ENCODE measurements at places on chromosomes 2 and 18.

DNA sequence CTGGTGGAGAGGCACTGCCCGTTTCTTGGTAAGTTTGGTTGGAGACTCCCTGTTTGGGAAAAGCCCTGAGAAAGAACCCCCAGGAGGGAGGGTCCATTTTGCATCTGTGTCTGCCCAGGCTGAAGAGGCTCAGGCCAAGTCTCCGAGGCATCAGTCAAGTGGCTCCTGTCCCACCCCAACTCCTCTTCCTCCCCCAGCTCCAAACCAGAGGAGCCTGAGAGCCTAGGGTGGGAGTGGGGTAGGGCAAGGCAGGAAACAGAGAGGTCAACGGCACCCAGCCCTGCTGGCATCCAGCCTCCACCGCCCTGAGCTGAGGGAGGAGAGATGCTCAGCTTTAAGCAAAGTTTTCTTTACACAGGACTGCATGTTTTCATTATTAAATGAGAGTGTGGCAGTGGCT is 38.2 kb downstream of the CYP27C1 start:
- no peak for DNase-seq

- no peak for DNase-seq
Measured at GRCh38 chr2:43024515-43025011, 201.8 kb downstream of the ZFP36L2 start.

- no peak for DNase-seq
Measured at GRCh38 chr2:11103984-11104793, 51.1 kb upstream of the SLC66A3 start.

GRCh38 chr2:67702284-67702683 is 305.2 kb downstream of the ETAA1 start:
- DNase-seq = no peak

- no peak for DNase-seq
Measured at GRCh38 chr2:15988733-15989132, 48.4 kb downstream of the MYCN start.

DNA sequence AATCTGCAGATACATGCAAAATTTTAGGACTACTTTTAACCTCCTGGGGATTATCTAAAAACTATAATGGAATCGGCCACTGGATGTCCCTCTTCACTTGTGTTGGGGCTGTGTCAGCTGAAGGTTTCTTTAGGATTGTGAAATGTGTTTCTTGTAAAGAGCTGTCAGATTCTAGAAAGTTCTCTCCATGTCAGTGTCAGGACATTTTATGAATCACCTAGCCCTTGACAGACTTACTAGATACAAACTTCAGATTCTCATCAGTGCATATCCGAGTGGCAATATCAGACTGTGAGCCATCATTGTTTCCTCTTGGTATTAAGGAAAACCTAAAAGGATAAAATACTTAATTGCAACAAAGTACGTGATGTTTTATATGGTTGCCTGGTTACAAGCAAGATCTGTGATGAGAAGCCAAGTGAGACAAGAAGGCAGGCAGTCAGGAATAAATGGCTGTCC is 107.3 kb downstream of the CPS1 start:
- DNase-seq = no peak

DNA sequence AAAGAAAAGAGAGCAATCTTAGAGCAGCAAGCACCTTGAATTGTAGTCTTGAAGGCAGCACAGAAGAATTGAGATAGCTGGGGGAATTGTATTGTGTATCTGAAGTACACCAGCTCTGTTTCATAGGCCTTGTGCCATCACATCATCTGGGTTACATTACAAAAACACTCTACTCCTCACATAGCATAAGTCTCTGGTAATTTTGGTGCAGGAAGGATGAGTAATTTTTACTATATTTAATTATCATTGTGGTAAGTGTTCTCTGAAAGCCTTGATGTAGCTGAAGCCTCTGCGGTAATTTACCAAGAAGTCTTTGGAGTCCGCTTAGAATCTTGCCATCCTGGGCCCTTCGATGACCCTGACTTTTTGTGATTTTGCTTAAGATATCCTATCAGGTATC is 291.1 kb downstream of the ARHGAP15 start:
- no peak for DNase-seq

DNA sequence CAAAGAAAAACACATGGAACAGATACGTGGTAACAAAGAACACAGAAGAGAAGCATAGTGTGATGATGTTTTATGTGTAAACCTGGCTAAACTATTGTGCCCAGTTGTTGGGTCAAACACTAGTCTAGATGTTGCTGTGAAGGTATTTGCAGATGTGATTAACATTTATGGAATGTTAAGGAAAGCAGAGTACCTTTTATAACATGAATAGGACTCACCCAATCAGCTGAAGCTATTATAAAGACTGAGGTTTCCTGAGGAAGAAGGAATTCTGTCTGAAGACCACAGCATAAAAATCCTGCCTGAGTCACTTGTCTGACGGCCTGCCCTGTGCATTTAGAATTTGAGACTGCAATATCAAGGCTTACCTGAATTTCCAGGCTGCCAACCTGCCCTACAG is 253.1 kb downstream of the DYM start:
- DNase-seq = no peak

DNA sequence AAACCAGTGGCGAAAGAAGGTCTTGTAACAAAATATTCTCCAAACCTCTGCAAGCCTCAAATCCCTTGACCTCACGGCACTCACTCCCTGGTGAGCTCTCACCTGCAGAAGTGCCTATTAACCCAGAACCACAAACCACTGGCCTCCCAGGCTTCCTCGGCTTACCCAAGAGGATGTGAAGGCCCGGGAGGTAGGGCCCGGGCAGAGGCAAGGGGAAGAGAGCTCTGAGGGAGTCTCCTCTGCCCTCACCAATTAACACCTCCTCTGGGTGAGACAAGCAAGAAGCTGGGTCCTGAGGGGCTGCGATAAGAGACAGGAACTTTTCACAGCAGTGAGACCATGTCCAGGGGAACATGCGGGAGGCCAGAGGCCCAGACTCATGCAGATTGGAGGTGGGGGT is 53.7 kb downstream of the EMX1 start:
- no peak for DNase-seq

DNA sequence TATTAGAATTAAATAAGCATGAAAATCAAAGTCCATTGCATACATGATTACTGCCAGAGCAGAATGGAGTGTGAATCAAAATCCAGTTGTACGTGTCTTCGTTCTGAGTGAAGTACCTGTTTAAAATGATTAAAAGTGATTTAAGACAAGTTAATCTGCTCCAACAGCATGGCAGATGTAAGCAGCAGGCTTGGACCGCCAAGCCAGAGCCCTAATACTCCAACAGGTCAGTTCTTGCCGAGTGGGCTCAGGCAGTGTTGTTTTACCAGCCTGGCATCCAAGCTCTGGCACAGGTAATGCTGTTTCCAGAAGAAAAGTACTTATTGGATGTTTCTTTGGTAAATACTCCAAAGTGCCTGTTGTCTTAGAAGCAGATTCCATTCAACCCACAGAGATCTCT is 171.4 kb upstream of the EPAS1 start:
- no peak for DNase-seq

- DNase-seq = no peak
Measured at GRCh38 chr2:30769481-30769780, 37.8 kb downstream of the CAPN13 start.

GRCh38 chr2:207692206-207693065 is 19.0 kb upstream of the CCNYL1 start:
- no peak for DNase-seq

DNA sequence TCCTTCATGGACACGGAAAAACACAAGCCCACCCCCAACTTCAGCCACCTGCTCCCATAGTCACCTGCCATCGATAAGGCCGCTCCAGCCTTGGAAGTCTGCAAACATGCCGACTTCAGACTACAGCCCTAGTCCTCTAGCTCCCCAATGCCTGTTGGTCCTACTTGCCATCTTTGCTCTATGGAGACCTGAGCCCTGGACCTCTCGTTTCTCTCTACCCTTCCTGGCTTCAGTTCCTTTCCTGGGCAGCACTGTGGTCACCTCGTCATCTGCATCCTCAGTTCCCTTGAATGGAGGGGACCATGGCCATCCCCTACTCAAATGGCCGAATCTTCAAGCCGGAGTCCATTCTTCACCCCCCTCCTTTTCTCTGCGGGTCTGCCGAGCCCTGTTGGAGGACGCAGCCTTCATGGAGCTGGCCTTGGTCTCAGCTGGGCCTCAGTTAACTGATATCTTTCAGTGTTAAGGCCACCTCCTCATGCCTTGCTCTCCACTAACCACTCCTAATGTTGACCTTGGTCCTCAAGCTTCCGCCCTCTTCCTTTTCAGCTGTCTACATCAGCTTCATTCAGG is 47.7 kb upstream of the GBX2 start:
- DNase-seq = no peak

DNA sequence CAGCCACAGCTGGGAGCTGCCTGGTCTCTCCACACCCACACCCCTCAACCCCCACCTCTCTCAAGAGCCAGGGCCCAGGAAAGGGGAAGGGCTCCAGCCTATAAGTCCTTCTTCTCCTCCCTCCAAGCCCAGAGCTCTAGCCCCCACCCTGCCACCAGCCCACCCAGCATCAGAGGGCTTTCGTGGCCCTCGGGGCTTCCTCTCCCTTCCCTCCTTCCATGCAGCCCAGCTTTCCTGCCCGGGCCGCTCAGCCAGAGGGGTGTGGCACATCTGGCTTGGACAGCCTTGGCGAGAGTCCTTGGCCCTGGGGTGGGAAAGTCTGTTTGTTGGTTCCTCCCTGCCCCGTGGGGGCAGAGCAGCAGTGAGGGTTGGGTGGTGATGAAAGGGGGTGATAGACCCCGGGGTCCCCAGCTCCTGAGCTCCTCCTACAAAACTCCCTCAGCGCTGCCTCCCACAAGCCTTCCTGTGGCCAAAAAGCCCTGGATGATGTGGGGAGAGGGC is 7.0 kb downstream of the TNS1 start:
- DNase-seq = no peak

- no peak for DNase-seq
Measured at GRCh38 chr2:185417111-185417510, 321.5 kb upstream of the FSIP2 start.

DNA sequence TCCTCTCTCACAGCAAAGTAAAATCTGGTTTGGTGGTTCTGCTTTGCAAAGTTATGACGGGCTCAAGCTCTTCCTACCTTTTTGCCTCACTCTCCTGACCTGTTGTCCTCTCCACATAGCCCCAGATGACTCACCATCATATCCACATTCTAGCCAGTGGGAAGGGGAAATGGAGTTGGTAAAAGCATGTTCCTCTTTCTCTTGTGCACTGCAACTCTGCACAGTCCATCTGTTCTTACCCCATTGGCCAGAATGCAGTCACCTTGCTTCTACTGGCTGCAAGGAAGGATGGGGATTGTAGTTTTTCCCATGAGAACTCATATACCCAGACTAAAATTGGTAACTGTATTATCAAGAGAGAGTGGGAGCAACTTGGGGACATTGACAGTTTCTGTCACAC is 50.4 kb upstream of the SMIM21 start:
- no peak for DNase-seq

GRCh38 chr18:36471393-36471792 is 173.9 kb downstream of the FHOD3 start:
- DNase-seq = no peak

DNA sequence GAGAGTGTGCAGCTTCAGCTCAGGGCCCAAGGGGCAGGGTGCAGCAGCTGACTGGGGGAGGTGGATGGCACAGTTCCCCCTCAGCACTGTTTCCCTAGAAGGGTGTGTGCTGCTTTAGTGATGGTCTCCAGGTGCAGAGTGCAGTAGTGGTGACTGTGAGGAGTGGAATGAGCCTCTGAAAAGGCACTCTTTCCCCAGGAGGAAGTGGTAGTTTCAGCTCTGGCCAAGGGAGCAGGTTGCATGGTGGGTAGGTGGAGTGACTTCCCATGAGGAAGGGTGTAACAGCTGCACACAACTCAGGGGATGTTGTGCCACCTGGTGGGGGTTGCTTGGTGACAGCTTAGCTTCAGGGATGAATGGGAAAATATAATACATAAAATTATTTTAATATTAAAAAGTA is 251.5 kb upstream of the NXPH2 start:
- no peak for DNase-seq

DNA sequence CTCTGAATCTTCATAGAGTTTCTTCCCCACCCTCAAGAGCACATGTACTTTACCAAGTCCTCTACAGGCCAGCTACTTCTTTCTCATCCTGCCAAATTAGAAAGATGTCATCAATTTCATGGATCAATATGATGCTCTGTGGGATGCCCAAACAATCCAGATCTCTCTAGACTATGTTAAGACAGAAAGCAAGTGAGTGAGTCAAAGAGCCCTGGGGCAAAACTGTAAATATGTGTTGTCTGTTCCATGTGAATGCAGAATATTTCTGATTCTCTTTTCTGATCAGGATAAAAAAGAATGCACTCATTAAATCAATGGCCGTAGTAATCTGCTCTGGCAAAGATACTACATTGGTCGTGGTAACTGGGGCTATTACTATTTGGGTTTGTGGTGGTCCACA is 53.1 kb upstream of the ROCK2 start:
- no peak for DNase-seq

- no peak for DNase-seq
Measured at GRCh38 chr2:103594823-103595222, 833.0 kb downstream of the TMEM182 start.

GRCh38 chr2:99481941-99482340 is 7.9 kb downstream of the REV1 start:
- DNase-seq = no peak

DNA sequence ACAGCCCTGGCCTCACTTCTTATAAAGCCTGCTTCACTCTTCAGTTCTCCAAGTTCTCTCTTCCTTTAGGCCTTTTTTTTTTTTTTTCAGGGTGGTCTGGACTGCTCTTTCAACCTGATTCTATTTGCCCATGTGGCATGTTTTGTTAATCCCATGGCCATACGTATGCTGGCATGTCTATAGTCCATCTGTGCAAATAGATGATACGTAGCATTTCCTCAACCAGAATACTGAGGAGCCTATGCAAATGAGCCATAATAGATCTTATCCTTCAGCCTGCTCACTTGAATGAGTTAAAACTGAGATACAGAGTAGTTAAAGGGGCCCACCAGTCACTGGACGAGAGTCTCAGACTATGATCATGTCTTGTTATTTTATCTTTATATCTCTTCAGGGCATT is 265.2 kb upstream of the CXCR4 start:
- DNase-seq = no peak

GRCh38 chr2:240576036-240576435 is 7.8 kb downstream of the RNPEPL1 start:
- no peak for DNase-seq

All from stimulated activated CD8-positive, alpha-beta memory T cell treated with anti-CD3 and anti-CD28 coated beads, Interleukin-15, amount 100 ng/mL, for 48 hours (primary cell).